ENCODE measurements at places on chromosomes 2 and 18. TPM values are rescaled to one million over a fixed set of nuclear protein-coding genes. Genes with fewer than 3 reads are reported as not detected.

Gene APCDD1
- 30.7 TPM for total RNA-seq

Gene COL5A2
- 51.2 TPM for total RNA-seq

Gene GTF2A1L
- 22.8 TPM for total RNA-seq

Gene LYPD6
- total RNA-seq: 1.4 TPM

DNA sequence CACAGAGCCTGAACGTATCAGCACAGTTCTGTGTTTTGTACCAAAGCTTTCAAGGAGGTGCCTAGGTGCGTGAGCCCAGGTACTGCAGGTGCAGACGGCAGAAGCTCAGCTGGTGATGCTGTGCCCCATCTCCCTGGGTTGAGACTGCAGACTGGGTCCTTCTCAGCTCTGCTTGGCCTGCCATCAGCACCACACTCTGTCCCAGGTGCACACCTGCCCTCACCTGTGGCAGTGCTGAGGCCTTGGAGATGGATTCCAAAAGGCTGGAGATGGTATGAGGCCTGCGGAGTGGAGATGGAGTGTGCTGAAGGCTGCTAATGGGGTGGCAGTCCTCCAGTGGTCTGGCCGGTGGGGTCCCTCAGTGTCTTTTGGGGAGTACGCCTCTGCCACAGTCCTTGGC is 9.3 kb downstream of the LDLRAD4 start:
- H3K27me3 ChIP-seq: no peaks in the 10 kb centered on the region
- H3K4me3 ChIP-seq: no peak overlapping the region
- no peak overlapping the region for H3K27ac ChIP-seq

DNA sequence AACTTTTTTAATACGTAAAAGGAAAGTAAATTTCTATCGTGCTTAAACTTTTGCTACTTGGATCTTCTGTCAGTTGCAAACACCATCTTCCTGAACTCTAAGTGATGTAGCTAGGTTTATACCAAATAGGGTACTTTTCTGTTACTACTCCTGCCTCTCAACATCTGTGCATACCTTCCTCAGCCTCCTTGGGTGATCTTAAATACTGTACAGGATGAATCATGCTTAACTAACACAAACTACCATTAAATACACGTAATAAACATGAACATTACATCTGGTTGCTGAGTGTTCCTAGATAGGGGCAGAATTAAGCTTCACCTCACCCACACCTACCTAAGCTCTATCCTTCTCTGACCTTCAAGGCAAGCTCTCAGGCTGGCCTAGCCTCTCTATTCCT is 398.0 kb downstream of the TXNL1 start:
- H3K4me1 ChIP-seq: no peaks in the 10 kb centered on the region
- no peaks in the 10 kb centered on the region for H3K27me3 ChIP-seq
- H3K4me3 ChIP-seq: no peak overlapping the region
- no peak overlapping the region for H3K27ac ChIP-seq
- no peaks in the 10 kb centered on the region for H3K36me3 ChIP-seq
- DNase-seq: no peak

DNA sequence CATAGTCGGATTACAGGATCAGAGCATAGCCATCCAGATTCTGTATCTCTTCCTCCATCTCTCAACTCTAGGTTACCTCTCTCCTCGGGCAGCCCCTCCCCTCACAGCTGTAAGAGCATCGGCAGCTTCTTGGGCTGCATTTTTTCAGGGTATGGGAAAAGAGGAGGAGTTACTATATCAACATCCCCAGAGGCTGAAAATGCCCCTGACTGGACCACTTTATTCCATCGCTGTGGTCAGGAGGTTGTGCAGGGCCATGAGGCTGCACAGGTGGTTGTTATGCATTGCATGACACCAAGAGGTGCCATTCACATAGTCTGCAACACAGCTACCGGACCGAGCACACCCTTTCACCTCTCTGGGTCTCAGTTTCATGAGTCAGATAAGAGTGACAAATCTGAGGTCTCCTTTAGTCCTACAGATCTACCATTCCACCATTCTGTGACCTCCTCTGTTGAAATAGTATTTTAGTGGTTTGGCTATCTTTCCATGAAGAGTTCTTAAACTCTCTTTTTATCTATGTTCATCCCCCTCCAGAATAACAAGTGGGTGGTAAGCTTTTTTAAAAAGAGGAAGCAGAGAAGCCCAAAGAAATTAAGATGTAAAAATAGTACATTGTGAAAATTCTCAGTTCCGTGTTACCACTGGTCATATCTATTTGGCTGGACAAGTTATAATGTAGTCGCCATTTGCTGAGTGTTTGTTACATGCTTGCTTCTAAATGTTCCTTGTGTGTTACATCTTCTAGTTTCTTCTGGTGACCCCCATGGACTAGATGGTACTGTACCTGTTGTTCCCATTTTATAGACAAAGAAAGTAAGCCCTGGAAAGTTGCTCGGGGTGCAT is 56.6 kb upstream of the SLC1A4 start:
- no peak overlapping the region for H3K4me3 ChIP-seq
- no peak for DNase-seq
- no peaks in the 10 kb centered on the region for H3K36me3 ChIP-seq

DNA sequence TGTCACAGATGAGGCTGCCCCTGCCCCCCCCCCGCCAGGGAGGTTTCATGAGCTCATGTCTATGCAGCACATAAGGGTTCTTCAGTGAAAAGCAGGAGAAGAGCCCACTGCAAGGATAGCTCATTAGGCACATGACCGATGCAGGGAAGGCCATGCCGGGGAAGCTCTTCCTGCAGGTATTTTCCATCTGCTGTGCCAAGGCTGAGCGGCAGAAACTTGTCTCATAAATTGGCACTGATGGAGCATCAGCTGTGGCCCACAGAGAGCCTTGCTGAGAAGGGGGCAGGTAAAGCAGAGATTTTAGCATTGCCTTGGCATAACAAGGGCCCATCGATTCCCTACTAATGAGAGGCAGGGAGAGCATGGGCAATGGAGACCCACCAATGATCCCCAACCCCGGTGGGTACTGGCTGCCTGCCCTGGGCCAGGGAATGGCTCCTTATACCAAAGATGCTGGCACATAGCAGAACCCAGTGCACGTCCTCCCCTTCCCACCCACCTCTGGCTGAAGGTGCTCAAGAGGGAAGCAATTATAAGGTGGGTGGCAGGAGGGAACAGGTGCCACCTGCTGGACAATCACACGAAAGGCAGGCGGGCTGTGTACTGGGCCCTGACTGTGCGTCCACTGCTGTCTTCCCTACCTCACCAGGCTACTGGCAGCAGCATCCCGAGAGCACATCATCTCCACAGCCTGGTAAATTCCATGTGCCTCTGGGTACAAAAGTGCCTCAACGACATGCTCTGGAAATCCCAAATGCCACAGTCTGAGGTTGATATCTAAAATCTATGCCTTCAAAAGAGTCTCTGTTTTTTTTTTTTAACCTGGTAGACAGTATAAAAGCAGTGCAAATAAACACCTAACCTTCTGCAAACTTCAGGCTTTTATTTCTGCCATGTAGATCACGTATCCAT is 41.4 kb downstream of the STEAP3 start:
- H3K36me3 ChIP-seq: no peaks in the 10 kb centered on the region
- DNase-seq: no peak
- H3K27me3 ChIP-seq: no peaks in the 10 kb centered on the region
- no peak overlapping the region for H3K4me3 ChIP-seq
- H3K4me1 ChIP-seq: peaks cover 6% of the 10 kb centered on the region

DNA sequence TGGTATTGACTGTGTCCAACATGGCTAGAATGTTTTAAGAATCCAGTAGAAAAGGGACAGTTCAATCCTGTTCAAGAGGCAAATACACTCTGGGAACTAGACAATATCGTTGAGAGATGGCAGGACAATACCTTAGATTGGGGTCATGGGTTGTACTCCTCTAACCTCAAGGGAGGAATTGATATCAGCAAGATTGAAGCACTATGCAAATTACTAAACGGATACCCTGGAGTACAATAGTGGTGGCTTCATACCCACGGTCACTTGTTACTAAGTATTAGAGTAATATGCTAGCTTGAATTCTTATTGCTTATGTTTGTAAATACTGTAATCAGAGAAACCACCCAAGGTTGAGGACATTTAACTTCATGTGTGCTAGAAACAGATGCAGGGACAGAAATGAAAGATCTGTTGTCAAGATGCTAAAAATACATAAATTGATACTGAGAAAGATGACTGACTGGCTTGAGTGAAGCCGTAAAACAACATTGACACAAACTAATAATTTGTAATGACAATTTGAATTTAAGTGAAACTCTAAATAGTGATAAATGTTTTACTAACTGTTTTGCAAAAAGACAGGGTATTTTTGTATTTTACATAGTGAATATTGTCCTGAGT is 73.3 kb downstream of the KCNJ3 start:
- H3K27me3 ChIP-seq: no peaks in the 10 kb centered on the region
- DNase-seq: no peak
- H3K4me3 ChIP-seq: no peak overlapping the region
- H3K36me3 ChIP-seq: no peaks in the 10 kb centered on the region
- H3K27ac ChIP-seq: no peak overlapping the region
- H3K4me1 ChIP-seq: no peaks in the 10 kb centered on the region

GRCh38 chr2:216426938-216427337 is 14.7 kb downstream of the SMARCAL1 start:
- H3K27me3 ChIP-seq: no peaks in the 10 kb centered on the region
- H3K4me3 ChIP-seq: no peak overlapping the region
- H3K27ac ChIP-seq: no peak overlapping the region
- DNase-seq: no peak

- no peak for DNase-seq
- H3K4me3 ChIP-seq: no peak overlapping the region
- peaks cover 21% of the 10 kb centered on the region for H3K36me3 ChIP-seq
Observed at GRCh38 chr2:168723275-168723899, 79.0 kb upstream of the NOSTRIN start.

DNA sequence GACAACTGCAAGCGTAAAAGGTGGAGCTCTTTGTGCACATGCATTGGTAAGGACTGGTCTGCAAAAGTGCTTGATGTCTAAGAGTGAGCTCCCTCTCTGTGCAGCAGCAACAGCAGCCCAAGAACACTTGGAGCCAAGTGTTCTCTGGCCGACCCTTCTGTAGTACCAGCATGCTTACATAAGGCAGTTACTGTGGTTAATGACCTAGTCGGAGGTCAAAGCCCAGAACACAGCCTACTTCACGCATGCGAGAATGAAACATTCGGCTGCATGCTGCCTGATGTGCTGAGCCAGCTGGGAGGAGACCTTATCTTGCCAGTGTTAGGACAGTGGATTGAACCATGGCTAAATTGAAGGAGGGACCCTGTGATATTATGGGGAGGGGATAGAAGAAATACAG is 21.3 kb downstream of the NCAPH start:
- no peaks in the 10 kb centered on the region for H3K36me3 ChIP-seq
- DNase-seq: no peak
- no peaks in the 10 kb centered on the region for H3K27me3 ChIP-seq
- H3K4me3 ChIP-seq: no peak overlapping the region
- peaks cover 15% of the 10 kb centered on the region for H3K4me1 ChIP-seq
- H3K27ac ChIP-seq: no peak overlapping the region

DNA sequence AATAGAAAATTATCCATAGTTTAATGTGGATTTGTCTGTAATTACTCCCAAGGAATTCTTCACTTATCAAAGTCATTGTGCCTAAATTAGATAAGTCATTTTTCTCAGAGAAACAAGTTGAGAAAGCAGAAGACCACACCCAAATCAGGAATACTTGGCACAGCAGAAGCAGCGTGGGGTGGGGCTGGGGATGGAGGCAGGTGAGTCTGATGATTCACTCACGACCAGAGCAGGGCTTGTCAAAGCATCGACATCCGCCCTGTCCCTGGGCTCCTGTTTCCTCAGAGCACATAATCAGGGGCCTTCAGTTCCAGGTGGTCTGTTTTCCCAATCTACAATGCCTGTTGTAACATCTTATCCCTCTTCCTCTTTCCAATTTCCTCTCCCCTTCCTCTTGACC is 31.5 kb upstream of the COLEC12 start:
- no peaks in the 10 kb centered on the region for H3K27me3 ChIP-seq
- no peak for DNase-seq
- no peaks in the 10 kb centered on the region for H3K4me1 ChIP-seq
- no peak overlapping the region for H3K27ac ChIP-seq

DNA sequence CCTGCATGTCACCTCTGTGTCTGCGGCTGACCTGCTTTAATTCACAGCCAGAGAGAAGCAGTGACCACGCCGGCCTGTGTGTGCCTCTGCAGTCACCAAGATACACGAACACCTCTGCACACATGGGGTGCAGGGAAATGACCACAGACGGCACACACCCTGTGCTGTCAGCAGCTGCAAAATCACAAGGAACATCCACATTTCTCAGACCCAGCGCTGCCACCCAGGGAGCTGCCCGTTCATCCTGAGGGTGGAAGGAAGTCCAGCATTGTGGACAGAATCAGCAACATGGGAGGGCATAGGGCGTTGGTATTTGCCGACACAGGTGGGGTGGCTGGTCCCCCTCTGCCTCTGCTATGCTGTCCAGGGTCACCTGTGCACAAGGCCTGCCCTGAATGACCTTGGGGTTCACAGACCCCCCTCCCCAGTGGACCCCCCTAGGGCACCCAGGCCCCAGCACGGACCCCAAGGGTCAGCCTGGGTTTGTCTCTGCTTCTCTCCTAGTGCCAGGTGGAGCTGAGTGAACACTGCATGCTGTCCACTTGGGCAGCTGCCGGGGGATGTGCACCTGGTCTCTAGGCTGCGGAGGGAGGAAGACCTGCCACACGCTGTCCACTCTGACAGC is 107.4 kb downstream of the PXDN start:
- peaks cover 10% of the 10 kb centered on the region for H3K4me1 ChIP-seq
- no peak overlapping the region for H3K27ac ChIP-seq
- H3K36me3 ChIP-seq: peaks cover 74% of the 10 kb centered on the region
- no peaks in the 10 kb centered on the region for H3K27me3 ChIP-seq
- DNase-seq: no peak

- no peaks in the 10 kb centered on the region for H3K36me3 ChIP-seq
- no peak overlapping the region for H3K27ac ChIP-seq
- H3K27me3 ChIP-seq: no peaks in the 10 kb centered on the region
- DNase-seq: no peak
- H3K4me3 ChIP-seq: no peak overlapping the region
- H3K4me1 ChIP-seq: no peaks in the 10 kb centered on the region
Observed at GRCh38 chr2:187718092-187718491, 163.9 kb upstream of the TFPI start.

GRCh38 chr2:134502104-134502503 is 216.7 kb downstream of the TMEM163 start:
- no peak overlapping the region for H3K27ac ChIP-seq
- H3K27me3 ChIP-seq: no peaks in the 10 kb centered on the region
- H3K4me1 ChIP-seq: no peaks in the 10 kb centered on the region
- no peak for DNase-seq

GRCh38 chr2:50785816-50786215 is 246.1 kb downstream of the NRXN1 start:
- no peaks in the 10 kb centered on the region for H3K27me3 ChIP-seq
- H3K36me3 ChIP-seq: no peaks in the 10 kb centered on the region
- no peak overlapping the region for H3K4me3 ChIP-seq

- H3K27me3 ChIP-seq: no peaks in the 10 kb centered on the region
- H3K36me3 ChIP-seq: no peaks in the 10 kb centered on the region
- no peak for DNase-seq
- H3K4me3 ChIP-seq: no peak overlapping the region
Observed at GRCh38 chr2:222024932-222025880, 273.6 kb downstream of the PAX3 start.

GRCh38 chr2:178331474-178332432 is 119.2 kb downstream of the PRKRA start:
- H3K4me3 ChIP-seq: no peak overlapping the region
- H3K36me3 ChIP-seq: no peaks in the 10 kb centered on the region
- H3K27ac ChIP-seq: no peak overlapping the region
- H3K4me1 ChIP-seq: no peaks in the 10 kb centered on the region
- no peak for DNase-seq

- DNase-seq: no peak
- H3K4me3 ChIP-seq: no peak overlapping the region
- H3K36me3 ChIP-seq: no peaks in the 10 kb centered on the region
- H3K4me1 ChIP-seq: peaks cover 17% of the 10 kb centered on the region
- no peak overlapping the region for H3K27ac ChIP-seq
Observed at GRCh38 chr2:42850016-42850805, 57.8 kb upstream of the HAAO start.

- no peak for DNase-seq
- H3K27ac ChIP-seq: no peak overlapping the region
- no peaks in the 10 kb centered on the region for H3K36me3 ChIP-seq
Observed at GRCh38 chr2:230321031-230321430, 6.0 kb upstream of the SP140L start.
